Breast epithelium (tissue), 4 donors: ENCODE measurements at places on chromosomes 5 and 9.

DNA sequence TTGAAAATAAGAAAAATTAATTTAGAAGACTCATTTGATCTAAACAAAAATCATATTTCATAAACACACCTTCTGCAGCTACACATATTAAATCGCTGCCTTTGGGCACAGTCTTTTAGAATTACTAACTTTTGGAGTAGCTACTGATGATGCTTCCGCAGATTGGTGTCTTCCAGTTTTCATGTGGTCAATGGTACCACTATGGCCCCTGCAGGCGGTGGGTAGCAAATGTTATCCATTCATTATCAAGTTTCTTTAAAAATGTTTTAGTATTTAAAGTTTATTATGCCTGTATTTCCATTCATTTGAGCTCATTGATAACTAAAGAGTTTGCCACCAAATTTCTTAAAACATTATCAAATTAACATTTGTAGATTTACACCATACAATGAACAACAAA is 122.9 kb upstream of the GRAMD2B start:
- no peak for DNase-seq

- peak; percentile 61 for DNase-seq
Measured at GRCh38 chr9:129343424-129344375, 165.6 kb upstream of the IER5L start.

- DNase-seq = no peak
Measured at GRCh38 chr9:135907006-135907430, 328 bp downstream of the CAMSAP1 start.

DNA sequence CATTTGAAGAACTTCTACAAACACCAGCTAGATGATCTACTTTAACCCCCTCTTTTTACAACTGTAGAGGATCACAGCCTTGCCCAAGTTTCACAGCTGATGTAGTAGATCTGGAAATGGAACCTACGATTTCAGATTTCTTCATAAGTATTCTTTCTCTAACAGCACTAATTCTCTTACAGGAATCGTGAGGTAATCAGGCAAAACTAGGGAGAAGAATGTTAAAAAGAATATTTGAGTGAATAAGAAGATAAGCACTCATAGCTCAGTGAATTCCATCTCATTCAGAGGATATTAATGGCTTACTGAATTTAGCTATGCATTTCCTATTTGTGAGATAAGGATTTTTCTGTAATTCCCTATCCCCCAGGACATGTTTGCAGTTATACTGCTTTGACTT is 42.1 kb downstream of the NADK2 start:
- no peak for DNase-seq

- DNase-seq = peak; percentile 77
Measured at GRCh38 chr5:178288401-178289368, 56.1 kb upstream of the PHYKPL start.

- no peak for DNase-seq
Measured at GRCh38 chr9:33137781-33138264, 29.3 kb downstream of the B4GALT1 start.

DNA sequence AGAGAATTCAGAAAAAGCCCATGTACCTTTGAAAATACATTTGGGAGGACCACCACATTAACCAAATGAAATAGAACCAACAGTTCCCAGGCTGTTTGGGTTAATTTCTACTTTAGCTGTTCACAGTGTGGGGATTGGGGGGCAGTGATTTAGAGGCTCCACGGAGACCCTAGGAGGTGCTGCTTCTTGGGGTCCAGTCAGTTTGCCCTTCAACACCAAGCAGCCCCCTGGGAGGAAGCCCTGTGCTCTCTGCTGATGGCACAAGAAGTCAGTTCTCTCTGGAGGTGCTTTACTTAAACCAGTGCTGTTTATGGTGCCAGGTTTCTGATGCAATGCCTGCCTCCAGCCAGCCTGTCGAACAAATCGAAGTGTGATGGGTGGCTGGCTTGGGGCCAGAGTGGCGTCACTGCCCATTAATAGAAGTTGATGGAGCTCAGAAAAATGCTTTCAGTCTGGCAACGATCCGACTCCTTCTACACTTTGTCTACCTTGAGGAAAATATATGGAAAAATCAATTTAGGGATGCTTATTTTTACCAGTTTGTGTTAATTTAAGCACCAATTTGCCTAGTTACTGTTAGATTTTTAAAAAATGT is 134.0 kb downstream of the SNX18 start:
- peak; percentile 62 for DNase-seq

- DNase-seq = no peak
Measured at GRCh38 chr5:176447591-176447977, 601 bp upstream of the FAF2 start.

- DNase-seq = no peak
Measured at GRCh38 chr5:122730037-122730436, 44.8 kb upstream of the SNX2 start.

DNA sequence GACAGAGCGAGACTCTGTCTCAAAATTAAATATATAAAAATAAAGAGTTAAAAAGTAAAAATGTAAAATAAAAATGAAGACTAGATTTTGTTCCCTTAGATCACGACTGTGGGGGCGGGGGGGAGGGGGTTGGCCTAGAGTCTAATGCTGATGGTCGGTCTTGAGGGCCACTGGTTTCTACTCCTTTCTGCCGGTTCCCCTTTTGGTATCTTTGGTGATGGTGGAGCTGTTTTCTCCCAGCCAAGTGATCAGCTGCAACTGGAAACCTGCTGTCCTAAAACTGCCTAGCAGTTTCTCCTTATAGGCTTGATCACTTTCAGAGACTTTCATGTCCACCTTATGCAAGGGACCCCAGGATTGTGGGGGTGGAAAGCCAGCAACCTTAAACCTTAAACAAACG is 1.1 kb downstream of the SRD5A1 start:
- no peak for DNase-seq

DNA sequence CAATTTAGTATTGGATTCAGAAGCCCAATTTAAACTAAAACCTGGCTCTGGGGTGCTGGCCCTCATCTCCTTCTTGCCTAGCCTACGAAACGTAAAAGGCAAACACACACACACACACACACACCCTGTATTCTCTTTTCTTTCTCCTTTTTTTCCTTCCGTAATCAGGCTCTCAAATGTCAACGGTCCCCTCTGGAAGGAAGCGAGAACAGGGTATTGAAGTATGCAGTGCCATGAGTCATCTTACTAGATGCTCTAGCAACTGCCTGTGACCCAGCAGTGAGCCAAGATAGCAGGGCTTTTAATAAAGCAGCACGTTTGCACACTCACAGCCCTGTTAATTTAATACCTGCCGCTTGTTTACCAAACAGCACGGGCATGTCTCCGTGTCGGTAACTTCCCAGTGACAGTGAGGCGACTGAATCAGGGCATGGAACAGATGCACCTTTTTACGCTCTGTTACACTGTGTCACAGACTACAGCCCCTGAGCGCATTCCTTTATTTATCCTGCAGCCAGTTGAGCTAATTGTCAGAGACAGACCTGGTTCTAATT is 243.8 kb downstream of the BNC2 start:
- DNase-seq = no peak

- DNase-seq = no peak
Measured at GRCh38 chr9:87556039-87556438, 58.4 kb downstream of the DAPK1 start.

DNA sequence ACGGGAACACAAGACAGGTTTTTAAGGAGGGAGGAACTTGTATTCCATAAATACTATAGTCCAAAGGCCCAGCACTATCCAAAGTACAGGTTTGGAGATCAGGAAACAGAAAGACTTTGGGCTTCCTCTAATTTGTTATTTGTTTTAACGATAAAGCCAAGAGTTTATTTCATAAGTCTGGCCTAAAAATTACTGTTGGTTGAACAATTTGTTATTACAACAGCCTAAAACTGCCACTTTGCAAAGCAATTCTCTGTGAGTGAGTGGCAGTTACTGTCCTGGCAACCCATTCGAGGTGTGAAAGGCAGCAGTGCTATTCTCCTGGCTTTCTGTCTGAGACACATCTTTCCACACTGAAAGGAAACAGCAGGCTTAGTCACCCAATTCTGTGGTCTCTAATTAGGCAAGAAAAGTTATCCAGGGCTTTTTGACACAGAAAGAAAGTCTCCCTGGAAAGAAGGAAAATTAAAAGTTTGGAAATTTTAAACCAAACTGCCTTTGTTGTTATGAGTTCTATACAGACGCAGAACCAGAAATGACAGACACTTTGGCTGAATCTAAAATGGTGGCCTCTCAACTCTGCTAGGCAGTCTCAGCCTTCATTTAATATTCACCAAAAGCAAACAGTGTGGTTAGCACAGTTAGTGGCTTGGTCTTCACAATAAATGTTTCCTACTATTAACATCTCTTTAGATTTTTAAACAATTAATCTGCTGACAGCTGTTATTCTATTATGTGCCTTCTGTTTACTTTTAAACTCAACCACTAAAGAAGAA is 33.9 kb downstream of the PSMB7 start:
- no peak for DNase-seq

GRCh38 chr9:129553277-129553676 is 67.6 kb downstream of the C9orf50 start:
- no peak for DNase-seq

- no peak for DNase-seq
Measured at GRCh38 chr5:82639393-82640144, 361.4 kb upstream of the RPS23 start.

DNA sequence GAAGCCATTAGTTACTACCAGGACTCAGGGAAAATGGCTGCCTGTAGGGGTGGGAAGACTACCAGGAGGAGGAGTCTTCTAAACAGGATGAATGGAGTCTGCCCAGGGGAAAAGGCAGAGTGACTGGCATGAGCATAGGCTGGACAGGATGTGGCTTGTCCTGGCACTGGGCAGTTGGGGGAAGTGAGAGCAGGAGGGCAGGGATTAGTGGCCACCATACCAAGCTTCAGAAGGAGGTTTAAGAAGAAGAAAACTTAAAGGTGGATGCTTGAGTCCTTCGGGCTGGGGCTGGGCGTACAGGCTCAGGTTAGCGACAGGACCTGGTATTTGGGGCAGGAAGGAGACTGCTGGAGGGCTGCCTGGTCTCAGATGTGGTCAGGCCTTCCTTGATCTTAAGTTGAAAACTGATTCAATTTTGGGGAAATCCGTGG is 5.0 kb upstream of the NSD1 start:
- peak; percentile 22 for DNase-seq

DNA sequence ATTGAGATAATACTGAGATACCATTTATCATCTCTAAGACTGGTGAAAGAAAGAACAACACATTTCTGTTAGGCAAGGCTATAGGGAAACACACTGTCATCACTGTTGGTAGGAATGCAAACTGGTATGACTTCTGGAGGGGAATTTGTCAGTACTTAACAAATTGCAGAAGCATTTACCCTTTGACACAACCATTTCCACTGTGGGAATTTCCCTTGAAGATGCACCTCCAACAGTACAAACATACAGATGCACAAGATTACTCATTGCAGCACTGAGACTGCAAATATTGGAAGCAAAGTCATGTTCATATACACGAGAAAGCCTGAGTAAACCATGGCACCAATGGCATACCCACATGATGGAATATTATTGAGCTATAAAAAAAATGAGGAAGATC is 17.6 kb downstream of the GM2A start:
- no peak for DNase-seq

DNA sequence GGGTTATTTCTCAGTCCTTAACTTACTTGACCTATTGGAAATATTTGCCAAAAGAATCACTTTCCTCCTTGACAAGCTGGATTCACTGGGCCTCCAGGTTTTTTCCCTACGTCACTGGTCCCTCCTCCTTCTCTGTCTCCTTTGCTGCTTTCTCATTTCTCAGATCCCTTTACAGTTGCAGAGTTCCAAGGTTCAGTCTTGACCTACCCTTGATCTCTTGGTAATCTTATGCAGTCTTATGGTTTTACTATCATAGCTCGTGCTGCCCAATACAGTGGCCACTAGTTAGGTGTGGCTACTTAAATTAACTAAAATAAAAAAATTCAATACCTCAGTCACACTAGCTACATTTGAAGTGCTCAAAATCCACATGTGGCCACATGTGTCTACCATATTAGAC is 11.4 kb downstream of the SLC38A9 start:
- no peak for DNase-seq

- no peak for DNase-seq
Measured at GRCh38 chr5:31157720-31158119, 35.8 kb upstream of the CDH6 start.

DNA sequence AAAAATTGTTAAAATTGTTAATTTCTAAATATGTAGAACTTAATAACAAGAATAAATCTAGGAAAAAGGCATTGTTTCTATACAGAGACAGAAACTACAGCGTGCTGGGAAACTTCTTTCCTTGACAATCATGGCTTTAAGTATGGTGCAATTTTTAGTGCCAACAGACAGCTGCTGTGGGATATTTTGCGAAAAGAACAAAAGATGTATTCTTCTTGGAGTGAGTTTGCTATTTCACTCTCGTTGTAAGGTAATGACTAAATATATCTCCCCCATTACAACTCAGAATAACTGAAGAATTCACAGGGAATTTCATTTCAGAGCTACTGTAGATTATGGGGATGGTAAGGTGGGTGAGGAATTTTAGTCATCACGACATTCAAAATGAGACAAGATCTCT is 2055.0 kb upstream of the ACO1 start:
- no peak for DNase-seq

DNA sequence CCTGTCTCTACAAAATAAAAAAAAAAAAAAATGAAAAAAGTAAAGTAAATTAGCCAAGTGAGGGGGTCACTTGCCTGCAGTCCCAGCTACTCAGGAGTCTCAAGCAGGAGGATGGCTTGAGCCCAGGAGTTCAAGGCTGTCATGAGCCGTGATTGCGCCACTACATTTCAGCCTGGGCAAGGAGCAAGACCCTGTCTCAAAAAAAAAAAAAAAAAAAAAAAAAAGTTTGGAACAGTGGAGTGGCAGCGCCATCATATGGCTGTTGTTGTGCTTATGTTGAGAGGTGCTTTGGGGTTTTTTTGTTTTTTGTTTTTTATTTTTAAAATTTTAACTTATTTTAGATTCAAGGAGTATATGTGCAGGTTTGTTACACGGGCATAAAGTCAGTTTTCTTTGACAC is 3.6 kb downstream of the BRIX1 start:
- no peak for DNase-seq

- DNase-seq = no peak
Measured at GRCh38 chr9:81118416-81118815, 570.9 kb downstream of the TLE1 start.

DNA sequence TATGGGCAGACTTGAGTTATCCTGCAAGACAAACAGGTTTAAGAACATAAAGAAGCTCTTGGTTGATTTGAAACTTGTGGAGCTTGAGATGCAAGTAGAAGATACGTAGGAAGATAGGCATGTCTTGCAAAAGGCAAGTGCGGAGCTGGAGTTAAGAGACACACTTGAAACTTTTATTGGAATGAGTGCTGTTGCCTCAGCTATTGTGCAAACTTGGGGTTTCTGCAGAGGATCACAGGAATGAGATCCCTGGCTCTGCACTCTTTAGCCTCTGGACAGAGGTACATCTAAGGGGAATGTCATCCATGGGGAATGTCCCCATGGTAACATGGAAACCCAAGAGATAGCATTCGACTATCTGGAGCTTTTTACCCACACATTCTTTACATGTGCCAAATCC is 121.1 kb downstream of the ADCY2 start:
- no peak for DNase-seq

- DNase-seq = peak; percentile 100
Measured at GRCh38 chr5:181221792-181222629, 1.1 kb upstream of the TRIM41 start.
